ENCODE measurements at places on chromosomes 11 and 22.

DNA sequence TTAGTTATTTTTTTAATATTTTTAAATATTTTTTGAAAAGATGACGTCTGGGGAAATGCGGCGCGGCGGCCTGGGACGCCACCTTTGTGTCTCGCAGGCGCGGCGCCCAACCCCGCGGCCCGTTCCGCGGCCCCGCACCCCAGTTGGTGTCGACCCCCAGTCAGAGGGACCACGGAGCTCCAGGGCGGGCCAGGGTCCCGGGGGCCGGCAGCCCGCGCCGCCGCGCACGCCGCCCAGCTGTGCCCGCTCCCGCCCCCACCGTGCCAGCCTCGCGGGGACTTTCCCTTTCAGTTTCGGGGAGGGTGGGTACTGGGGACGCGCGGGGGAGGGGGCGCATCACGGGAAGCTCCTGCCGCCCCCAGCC is 1.6 kb downstream of the CCND1 start:
- DNase-seq: peak; percentile 67

DNA sequence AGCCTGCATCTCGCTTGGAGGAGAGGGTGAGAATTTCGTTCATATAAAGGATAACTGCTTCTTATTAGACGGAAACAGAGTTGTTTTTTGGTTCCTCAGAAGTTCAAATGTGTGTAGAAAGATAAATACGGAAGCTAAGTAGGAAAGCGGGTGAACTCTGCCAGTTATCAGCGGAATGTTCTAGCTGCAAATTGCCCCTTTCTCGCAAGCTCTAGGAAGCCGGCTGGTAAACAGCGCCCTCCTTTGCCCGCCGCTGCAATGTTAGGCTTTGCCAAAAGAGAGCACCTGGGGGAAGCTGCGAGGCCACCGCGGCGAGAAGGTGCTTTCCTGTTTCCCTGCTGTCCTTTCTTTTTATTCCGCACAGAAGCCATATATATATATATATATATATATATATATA is 67.0 kb downstream of the IGLL5 start:
- no peak for DNase-seq

- no peak for DNase-seq
Measured at GRCh38 chr11:7019500-7020182, 505 bp downstream of the ZNF214 start.

- no peak for DNase-seq
Measured at GRCh38 chr11:35352077-35352888, 67.1 kb downstream of the SLC1A2 start.

- no peak for DNase-seq
Measured at GRCh38 chr11:8035200-8035855, 45.7 kb upstream of the TUB start.

DNA sequence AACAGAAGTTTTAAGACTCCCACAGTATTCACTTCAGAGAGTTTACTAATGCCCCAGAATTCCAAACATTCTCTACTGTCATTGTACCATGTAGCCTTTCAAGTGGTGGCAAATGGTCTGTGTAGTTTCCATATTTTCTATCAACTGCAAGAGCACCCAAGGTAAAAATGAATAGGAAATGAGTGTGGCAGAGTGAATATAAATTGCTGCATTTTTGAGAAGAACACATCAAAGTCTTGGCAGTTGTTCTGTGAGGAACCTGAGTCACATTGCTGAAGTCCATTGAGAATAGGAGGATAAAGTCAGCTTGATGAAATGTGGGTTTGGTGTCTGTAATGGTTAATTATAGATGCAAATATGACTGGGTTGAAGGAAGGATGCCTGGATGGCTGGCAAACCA is 193.6 kb downstream of the AASDHPPT start:
- no peak for DNase-seq

- no peak for DNase-seq
Measured at GRCh38 chr22:19378344-19378674, 53.2 kb downstream of the HIRA start.

DNA sequence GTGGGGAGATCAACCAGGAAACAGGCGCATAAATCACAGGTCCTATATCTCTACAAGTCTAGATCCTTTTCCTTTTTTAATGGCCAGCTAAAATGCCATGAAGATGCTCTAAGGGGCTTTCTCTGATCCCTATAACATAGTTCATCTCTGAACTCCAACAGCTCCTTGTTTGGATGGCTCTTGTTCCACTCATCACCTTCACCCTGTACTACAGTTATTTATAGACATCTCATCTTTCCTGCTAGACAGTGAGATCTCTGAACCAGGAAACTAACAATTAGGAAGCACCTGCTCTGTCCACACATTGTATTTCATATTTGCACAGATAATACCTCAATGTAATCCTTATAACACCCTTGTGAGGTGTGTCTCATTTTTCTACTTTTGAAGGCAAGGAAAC is 31.6 kb downstream of the KCNA4 start:
- DNase-seq: no peak

- DNase-seq: no peak
Measured at GRCh38 chr11:82901922-82902485, 468 bp downstream of the DDIAS start.

GRCh38 chr11:83057721-83058120 is 14.0 kb downstream of the RAB30 start:
- no peak for DNase-seq
